ENCODE measurements at places on chromosomes 3 and 15. TPM values are rescaled to one million over a fixed set of nuclear protein-coding genes. Genes with fewer than 3 reads are reported as not detected.

PTX3 gene
- total RNA-seq = 3.9 TPM

MB21D2 gene
- 2.6 TPM for total RNA-seq

COL6A5 gene
- not detected for total RNA-seq

PPP1R14D gene
- total RNA-seq = 0.89 TPM

RLBP1 gene
- total RNA-seq = 0.27 TPM

BCHE gene
- total RNA-seq = 28.4 TPM

FMN1 gene
- 0.55 TPM for total RNA-seq

ARNT2 gene
- 89.6 TPM for total RNA-seq
